ENCODE measurements at places on chromosomes 6 and 20.

- no peak for DNase-seq
Observed at GRCh38 chr20:46416421-46416820, 10.0 kb upstream of the ELMO2 start.

- DNase-seq: no peak
Observed at GRCh38 chr6:3398165-3398562, 58.7 kb downstream of the SLC22A23 start.

GRCh38 chr6:161727083-161727833, 453.4 kb upstream of the AGPAT4 start:
- DNase-seq: peak; percentile 50

DNA sequence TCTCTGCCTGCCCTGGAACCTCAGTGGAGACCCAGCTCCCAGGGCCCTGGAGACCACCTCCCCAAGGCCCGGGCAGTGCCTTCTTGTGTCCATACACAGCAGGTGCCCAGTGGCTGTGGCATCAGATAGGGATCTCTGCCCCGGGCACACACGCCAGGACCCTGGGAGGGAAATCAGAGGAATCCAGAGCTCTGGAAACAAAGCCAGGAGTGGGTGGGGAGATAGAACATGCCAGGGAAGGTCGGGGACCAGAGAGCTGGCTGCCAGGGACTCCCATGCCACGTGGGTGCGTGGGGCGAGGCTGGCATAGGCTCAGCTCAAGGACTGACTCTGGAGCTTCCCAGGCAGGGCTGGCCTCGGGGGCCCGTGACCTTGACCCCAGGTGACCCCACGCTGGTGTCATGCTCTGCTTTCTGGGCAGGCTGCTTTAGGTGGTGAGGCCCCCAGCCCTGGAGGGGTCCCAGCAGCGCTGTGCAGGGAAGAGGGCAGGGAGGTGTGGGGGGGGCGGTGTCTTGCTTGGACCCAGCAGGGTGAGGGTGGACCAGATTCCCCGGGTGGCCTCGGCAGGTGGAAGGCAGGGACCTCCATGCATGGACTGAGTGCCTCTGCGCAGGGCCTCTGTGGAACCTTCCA, 17.6 kb upstream of the GATA5 start:
- no peak for DNase-seq

- DNase-seq: no peak
Observed at GRCh38 chr20:7257692-7258466, 490.4 kb downstream of the BMP2 start.

GRCh38 chr6:56749632-56750151, 107.0 kb upstream of the DST start:
- no peak for DNase-seq

DNA sequence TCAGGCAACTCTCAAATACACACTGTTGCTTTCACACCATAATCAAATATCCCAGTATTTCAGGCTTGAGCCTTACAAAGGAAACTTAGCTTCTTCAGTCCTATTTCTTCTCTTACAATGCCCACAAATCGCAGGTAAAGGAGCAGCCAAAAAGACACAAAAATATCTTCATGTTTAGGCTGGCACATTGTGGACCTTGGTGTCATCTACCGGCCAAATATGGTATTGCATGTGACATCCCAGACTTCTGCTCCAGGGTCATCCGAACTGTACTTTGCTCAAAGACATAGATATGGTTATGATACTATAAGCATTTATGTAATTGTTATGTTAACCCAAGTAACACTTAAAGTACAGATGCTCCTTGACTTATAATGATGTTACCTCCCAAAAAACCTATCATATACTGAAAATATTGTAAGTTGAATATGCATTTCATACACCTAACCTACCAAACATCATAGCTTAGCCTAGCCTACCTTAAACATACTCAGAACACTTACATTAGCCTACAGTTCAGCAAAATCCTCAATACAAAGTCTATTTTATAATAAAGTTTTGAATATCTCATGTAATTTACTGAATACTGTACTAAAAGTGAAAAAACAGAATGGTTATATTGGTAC, 4.6 kb downstream of the OR2H2 start:
- DNase-seq: peak; percentile 68

GRCh38 chr6:27139756-27140579, 107.5 kb upstream of the PRSS16 start:
- no peak for DNase-seq

- peak; percentile 71 for DNase-seq
Observed at GRCh38 chr20:32749914-32750637, 6.8 kb upstream of the COMMD7 start.

Data from retina (tissue), 1 donor.